ENCODE measurements at places on chromosomes 12 and 14.

DNA sequence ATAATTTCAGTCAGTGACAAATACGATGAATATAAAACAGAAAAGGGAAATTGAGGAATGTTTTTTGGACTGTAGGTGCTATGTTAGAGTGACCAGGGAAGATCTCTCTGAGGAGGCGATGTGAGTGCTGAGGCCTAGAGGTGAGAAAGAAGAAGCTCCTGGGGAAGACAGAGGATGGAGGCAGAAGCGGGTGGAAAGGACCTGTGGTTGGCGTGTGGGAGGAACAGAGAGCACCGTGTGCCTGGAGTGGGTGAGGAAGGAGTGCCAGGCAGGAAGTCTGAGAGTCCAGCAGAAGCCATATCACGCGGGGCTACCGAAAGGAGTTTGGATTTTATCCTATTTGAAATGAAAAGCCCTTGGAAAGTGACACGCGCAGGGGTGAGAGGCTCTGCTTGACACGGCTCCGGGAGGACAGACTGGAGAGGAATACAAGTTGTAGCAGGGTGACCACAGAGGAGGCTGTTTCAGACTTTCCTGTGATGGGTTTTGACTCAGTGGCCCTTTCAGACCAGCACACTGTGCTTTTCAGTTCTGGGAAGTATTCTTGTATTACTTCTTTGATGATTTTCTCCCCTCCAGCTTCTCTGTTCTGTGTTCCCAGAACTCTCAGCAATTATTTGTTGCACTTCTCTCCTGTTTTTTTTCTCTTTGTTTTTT lies 96.9 kb downstream of the VRK1 start:
- no peak for DNase-seq

DNA sequence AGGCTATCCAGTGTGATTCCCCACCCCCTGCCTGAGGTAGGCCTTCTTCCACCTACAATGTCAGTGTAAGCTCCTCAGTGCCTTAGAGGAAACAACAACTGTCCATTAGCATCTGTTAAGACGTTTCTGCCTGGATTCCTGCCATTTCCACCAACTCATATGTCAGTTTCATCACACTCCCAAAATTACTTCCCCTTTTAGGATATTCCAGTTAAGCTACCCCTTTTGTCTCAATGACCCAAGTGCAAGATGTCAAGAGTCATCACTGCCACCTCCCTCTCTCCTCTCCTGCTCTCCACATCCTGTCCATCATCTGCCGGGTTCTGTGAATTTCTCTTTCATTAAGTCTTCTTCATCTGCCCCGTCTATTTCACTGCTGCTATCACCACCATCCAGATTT lies 189.4 kb downstream of the DPF3 start:
- DNase-seq = no peak

GRCh38 chr12:94147991-94148738 lies at the start of gene PLXNC1:
Gene PLXNC1 (plus strand): TSS chr12:94148577. CDS start chr12:94148972, 395 bp downstream.
- no peak for DNase-seq

DNA sequence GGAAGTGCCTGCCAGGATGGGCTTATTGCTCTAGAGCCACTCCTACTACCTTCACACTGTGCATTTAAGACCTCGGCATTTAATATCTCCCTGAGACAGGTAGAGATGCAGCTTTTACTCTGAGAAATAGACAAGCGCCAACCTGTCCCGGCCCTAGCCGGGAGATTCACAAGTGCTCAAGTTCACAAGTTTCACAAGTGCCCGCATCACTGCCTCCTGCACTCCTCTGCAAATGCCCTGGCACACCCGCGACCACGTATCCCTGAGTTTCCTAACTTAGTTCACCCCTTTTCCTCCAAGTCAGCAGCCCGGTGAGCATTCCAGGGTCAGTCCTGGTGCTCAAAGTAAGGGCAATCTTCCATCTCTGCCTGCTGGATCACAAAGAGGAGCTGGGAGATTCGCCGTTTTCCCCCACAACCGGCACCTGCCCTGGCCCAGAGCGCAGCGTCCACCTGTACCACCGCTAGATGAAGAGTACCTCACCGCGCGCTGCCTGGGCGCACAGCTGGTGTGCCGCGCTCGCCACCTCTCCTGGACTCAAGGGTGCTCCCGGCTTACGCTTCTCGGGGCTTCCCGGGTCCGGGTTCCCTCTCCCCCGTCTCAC lies 5.0 kb upstream of the SLC38A4 start:
- no peak for DNase-seq

DNA sequence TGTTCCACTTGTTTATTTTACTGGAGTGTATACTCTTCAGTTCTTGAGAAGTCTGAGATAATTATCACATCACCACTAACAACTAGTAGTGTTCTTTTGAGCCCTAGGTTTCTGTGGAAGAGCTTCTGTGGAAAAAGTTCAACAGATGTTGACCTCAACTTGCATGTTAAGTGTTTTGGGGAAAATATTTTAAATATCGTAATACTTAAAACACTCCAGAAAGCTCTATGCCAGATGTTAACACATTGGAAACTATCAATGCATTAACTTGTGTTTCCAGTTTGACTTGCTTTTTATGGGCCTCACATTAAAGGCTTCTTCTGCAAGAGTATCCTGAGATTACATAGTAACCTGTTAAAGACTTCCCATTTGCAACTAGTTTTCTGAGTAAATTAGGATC lies 173.1 kb downstream of the DUSP6 start:
- DNase-seq = no peak

GRCh38 chr12:108477881-108478259 lies 37.2 kb upstream of the FICD start:
- DNase-seq = no peak

DNA sequence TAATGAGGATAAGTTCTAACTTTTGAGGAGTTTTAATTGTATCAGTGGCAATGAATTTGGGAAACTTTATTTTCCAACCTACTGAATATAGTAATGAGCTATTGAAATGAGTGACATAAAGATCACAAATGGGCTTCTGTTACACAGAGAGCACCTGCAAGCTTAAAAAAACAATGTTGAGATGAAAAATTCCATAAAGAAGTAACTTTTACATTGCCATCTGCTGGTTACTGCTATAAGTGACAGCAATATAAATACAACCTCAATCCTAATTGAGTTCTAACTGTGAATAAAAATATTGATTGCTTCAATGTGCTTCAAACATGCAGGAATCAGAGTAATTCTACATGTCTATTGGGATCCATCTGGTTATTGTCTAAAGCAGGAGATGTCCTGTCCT lies 14.2 kb downstream of the WIF1 start:
- no peak for DNase-seq

- DNase-seq = peak; percentile 63
These were observed 5.0 kb upstream of the MMP19 start for GRCh38 chr12:55847603-55848291.

GRCh38 chr14:56120091-56120691 lies 2.0 kb downstream of the PELI2 start:
- DNase-seq = no peak

- DNase-seq = peak; percentile 11
These were observed 183.6 kb upstream of the G2E3 start for GRCh38 chr14:30375296-30375892.

- no peak for DNase-seq
These were observed 52.2 kb downstream of the CKAP4 start for GRCh38 chr12:106195621-106196027.

DNA sequence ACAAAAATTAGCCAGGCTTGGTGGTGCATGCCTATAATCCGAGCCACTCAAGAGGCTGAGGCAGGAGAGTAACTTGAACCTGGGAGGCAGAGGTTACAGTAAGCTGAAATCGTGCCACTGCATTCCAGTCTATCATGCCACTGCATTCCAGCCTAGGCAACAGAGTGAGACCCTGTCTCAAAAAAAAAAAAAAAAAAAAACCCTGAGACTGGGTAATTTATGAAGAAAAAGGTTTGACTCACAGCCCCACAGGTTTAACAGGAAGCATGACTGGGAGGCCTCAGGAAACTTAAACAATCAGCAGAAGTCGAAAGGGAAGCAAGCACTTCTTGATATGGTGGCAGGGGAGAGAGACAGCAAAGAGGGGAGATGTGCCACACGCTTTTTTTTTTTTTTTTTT lies 123.2 kb downstream of the GXYLT1 start:
- DNase-seq = no peak

DNA sequence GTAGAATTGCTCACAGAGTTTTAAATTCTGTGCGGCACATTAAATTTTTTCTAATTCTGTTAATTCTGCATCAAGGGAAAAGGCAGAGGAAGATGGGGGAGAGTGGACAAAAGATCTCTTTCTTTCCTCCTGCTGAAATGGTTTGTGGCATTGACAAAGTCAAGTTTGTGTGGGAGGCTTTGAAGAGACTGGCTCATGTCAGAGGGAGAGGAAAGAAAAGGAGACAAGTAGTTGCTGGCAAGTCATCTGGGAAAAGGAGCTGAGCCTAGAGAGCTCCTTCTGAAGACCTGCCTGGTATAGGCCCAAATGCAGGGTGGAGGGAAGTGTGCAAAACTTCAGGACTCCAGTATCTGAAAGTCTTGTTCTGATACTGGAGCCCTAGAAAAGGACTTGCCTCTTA lies 36.3 kb downstream of the TTLL5 start:
- no peak for DNase-seq

GRCh38 chr12:53617700-53618099 lies 8.5 kb downstream of the ATF7 start:
- DNase-seq = no peak

DNA sequence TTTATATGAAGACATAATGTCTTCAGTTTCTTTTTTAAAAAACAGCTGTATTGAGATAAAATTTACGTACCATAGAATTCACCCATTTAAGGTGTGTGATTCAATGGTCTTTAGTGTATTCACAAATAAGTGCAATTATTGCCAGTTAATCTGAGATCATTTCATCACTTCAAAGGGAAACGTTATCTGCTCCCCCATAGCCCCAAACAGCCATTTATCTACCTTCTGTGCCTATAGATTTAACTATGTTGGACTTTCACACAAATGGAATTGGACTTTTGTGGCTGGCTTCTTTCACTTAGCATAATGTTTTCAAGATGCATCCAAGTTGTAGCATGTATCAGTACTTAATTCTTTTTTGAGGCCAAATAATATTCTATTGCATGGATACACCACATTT lies 9.7 kb downstream of the PNP start:
- no peak for DNase-seq

GRCh38 chr14:105207460-105207901 lies 26.4 kb upstream of the NUDT14 start:
- no peak for DNase-seq

DNA sequence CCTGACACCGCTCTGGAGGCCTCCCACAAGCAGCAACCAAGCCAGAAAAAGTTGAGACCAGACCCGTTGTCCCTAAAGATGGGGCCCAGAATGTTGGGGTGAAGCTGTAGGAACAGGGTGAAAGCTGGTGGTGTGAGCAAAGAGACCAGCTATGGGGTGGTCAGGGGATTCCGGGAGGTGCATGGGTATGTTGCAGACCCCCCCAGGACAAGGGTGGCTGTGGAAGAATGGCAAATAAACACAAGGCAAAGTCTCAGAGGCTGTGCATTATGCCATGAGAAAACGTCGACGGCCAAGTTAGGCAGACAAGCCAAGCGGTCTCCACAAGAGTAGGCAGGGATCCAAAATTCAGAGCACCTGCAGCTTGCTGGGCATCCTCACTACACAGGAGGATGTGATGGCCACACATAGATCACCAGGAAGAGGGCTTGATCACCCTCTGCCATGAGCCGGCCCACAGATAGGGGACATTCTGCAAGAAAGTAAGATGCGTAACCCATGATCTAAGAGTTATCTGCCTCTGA lies 58.8 kb upstream of the KCNA1 start:
- no peak for DNase-seq

DNA sequence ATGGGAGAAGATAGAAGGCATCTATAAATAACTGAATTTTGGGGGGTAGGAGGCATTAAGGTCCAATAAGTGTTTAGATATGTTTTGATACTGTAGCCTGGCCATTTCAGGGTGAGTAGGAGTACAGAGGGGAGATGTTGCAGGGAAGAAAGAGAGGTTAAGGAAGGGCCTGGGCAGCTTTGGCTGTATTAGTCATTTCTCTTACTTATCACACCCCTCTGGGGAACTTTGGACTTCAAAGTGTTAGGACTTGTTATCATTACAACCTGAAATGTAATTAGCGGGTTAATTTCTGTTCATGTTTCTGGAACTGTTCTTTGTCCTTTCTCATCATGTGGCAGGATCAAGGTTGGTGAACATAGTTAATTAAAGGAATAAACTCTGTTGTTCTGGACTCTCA lies 40.3 kb downstream of the SUSD6 start:
- peak; percentile 20 for DNase-seq

DNA sequence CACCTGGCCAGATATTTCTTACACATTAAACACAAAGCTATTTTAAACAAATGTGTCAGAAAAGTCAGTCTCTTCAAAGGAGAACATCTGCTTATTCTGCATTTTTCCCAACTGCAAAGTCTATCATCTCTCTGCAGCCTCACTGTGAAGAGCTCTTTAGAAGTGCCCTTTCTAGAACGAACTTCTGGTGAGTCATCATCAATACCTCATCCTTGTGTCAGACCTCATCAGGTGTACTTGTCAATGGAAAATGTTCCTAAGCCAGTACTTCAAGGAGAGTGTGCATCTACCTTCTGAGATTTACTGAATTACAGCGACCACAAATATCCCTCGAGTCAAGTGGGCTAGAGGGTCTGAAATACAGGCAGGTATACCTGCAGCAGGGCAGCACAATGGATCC lies 457.3 kb downstream of the LRIG3 start:
- no peak for DNase-seq

GRCh38 chr12:98916106-98916505 lies 271.0 kb downstream of the APAF1 start:
- DNase-seq = no peak

DNA sequence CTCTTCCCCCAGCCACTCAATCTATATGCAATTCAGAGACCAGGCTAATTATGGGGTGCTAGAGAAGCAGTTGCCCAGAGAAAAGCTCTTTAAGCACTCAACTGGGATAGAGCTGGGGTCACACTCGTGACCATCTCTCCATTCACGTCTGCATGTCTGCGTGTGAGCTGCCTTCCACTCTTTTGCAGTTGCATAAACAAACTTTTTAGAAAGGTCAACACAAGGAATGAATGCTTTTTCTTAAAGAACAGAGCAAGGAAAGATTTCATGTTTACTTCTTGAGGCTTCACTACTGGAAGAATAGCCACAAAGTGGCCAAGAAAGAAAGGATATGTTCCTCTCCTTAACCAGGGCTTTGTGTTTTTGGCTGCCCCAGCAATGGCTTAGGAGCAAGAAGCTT lies 151.1 kb downstream of the SAMD4A start:
- DNase-seq = no peak

DNA sequence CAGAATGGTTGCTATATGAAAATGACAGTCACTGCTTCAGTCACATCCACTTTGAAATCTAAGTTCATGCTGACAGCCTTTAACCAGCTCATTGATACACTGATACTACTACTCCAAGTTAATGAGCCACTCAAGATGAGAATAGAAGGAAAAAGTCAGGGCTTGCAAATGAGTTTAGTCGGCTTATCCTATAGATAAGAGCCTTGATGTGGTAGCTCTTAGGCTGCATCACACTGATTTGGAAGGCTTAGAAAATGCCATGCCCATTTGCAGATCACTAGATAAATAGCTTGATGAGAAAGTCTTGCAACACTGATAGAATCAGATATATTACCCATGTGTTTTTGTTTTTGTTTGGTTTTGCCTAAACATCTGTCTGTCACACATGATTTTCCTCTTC lies 251.4 kb upstream of the ATXN7L3B start:
- no peak for DNase-seq
